ENCODE measurements at places on chromosomes 7 and 10. TPM values are rescaled to one million over a fixed set of nuclear protein-coding genes. Genes with fewer than 3 reads are reported as not detected.
A peak's percentile ranks its signal among the peaks of the same experiment; 100 is the strongest.

DNA sequence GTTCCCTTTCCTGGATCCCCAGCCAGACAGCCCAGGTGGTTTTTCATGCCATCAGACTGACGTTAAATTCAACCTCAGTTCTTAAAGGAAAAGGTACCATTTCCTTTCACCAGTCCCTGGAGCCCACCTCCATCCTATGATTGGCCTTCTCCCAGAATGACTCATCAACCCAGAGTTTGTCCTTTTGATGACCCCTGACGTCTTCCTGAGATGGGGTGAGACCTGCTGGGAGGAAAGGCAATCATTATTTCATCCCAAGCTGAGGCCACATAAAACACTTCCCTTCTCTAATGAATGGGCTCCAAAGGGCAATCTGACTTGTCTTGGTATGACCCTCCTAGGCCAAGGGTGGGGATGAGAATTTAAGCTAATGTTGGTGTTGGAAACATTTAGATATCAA lies 750.7 kb downstream of the SUGCT start:
- no peaks in the 10 kb centered on the region for H3K36me3 ChIP-seq
- DNase-seq = peak; percentile 44
- H3K27me3 ChIP-seq = no peaks in the 10 kb centered on the region
- peak overlapping the region; percentile 58 for H3K27ac ChIP-seq
- peaks cover 17% of the 10 kb centered on the region for H3K4me1 ChIP-seq

The ANXA7 gene
- 74.7 TPM for total RNA-seq

The AOAH gene
- not detected for total RNA-seq

The GTF2IRD2 gene
- 5.3 TPM for total RNA-seq

- peaks cover 2% of the 10 kb centered on the region for H3K27me3 ChIP-seq
- no peaks in the 10 kb centered on the region for H3K4me1 ChIP-seq
- no peak overlapping the region for H3K27ac ChIP-seq
- DNase-seq = no peak
- H3K4me3 ChIP-seq = no peak overlapping the region
- no peaks in the 10 kb centered on the region for H3K36me3 ChIP-seq
Observed at GRCh38 chr7:155979994-155980393, 167.7 kb upstream of the SHH start.

- peaks cover 11% of the 10 kb centered on the region for H3K4me1 ChIP-seq
- no peak overlapping the region for H3K27ac ChIP-seq
- H3K36me3 ChIP-seq = peaks cover 10% of the 10 kb centered on the region
- no peak for DNase-seq
- no peak overlapping the region for H3K4me3 ChIP-seq
- no peaks in the 10 kb centered on the region for H3K27me3 ChIP-seq
Observed at GRCh38 chr7:55500117-55500756, 72.1 kb downstream of the VOPP1 start.

GRCh38 chr10:61125560-61126170 lies 181.7 kb upstream of the RHOBTB1 start:
- DNase-seq = no peak
- no peaks in the 10 kb centered on the region for H3K4me1 ChIP-seq
- no peaks in the 10 kb centered on the region for H3K36me3 ChIP-seq
- H3K27ac ChIP-seq = no peak overlapping the region
- H3K27me3 ChIP-seq = no peaks in the 10 kb centered on the region

- no peaks in the 10 kb centered on the region for H3K36me3 ChIP-seq
- H3K27ac ChIP-seq = no peak overlapping the region
- H3K4me3 ChIP-seq = no peak overlapping the region
- H3K27me3 ChIP-seq = no peaks in the 10 kb centered on the region
- no peak for DNase-seq
- no peaks in the 10 kb centered on the region for H3K4me1 ChIP-seq
Observed at GRCh38 chr10:124603376-124604213, 140.6 kb downstream of the FAM53B start.

GRCh38 chr7:103966593-103967277 lies 22.7 kb downstream of the RELN start:
- H3K36me3 ChIP-seq = no peaks in the 10 kb centered on the region
- no peak for DNase-seq
- H3K4me3 ChIP-seq = no peak overlapping the region

DNA sequence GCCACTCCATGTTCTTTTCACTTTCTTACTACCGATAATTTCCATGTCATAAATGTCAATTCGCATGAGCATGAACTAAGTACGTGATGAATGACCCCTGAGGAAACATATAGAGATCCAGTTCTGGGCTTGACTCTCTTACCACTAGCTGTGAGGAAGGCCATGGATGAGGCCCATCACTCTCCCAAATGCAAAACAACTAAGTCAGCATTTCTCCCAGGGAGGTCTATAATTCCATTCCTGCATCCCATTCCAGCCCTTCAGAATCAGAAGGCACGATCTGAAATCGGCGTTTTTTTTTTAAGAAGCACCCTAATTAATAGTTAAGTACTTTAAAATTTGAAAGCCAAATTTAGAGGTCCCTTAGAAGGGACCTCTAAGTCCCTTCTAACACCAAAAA lies 116.5 kb downstream of the CABCOCO1 start:
- no peak for DNase-seq
- H3K27me3 ChIP-seq = no peaks in the 10 kb centered on the region
- no peak overlapping the region for H3K4me3 ChIP-seq
- H3K4me1 ChIP-seq = peaks cover 13% of the 10 kb centered on the region
- peak overlapping the region; percentile 33 for H3K27ac ChIP-seq

The PSD gene
- 8.8 TPM for total RNA-seq

DNA sequence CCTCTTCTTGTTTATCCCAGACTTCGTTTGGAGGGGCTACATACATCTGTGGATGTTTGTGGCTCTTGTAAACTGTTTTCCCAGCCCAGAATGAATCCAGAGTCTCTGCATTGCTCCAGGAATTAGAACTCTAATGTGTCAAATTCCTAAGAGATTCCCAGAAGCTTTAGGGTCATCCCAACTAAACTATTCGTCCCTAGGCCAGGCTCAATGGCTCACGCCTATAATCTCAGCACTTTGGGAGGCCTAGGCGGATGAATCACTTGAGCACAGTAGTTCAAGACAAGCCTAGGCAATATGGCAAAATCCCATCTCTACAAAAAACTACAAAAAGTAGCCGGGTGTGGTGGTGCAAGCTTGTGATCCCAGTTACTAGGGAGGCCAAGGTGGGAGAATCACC lies 28.5 kb downstream of the ARHGAP19 start:
- H3K4me3 ChIP-seq = no peak overlapping the region
- H3K27ac ChIP-seq = no peak overlapping the region
- H3K27me3 ChIP-seq = no peaks in the 10 kb centered on the region
- H3K36me3 ChIP-seq = no peaks in the 10 kb centered on the region
- no peak for DNase-seq
- H3K4me1 ChIP-seq = no peaks in the 10 kb centered on the region

GRCh38 chr10:115606741-115607140 lies 513.6 kb downstream of the ATRNL1 start:
- no peaks in the 10 kb centered on the region for H3K27me3 ChIP-seq
- no peaks in the 10 kb centered on the region for H3K36me3 ChIP-seq
- no peaks in the 10 kb centered on the region for H3K4me1 ChIP-seq

The JAKMIP3 gene
- total RNA-seq = 0.54 TPM

GRCh38 chr7:9125246-9125645 lies 691.8 kb downstream of the NXPH1 start:
- no peaks in the 10 kb centered on the region for H3K27me3 ChIP-seq
- no peak for DNase-seq
- no peaks in the 10 kb centered on the region for H3K36me3 ChIP-seq
- no peak overlapping the region for H3K27ac ChIP-seq

DNA sequence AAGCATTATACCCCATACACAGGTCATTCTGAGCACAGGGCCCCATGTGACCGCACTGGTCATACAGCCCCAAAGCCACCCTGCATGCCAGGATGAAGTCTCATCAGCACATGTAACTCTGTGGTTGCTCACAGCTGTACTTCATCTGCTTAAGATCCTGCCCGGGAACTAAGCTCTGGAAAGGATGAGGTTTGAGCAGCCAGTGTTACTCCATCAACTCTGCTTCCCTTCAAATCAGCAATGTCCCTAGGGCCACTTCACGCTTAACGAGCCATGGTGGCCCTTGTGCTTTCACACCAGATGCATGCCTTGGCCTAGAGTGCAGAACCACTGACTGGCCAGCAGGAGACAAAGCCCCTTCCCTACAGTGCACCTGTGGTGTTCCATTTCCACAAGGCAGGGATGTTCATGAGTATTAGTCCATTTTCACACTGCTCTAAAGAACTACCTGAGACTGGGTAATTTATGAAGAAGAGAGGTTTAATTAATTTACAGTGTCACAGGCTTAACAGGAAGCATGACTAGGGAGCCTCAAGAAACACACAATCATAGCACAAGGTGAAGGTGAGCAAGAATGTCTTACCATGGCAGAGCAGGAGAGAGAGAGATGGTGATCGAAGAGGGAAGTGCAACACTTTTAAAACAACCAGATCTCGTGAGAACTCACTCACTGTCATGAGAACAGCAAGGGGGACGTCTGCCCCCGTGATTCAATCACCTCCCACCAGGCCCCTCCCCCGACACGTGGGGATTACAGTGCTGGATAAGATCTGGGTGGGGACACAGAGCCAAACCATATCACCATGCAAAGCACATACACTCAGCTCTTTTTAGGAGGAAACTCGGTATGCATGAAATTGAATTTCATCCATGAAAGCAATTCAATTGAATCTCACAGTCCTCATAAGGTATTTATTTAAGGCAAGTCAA lies 149.0 kb upstream of the CDCA7L start:
- H3K4me3 ChIP-seq = no peak overlapping the region
- no peak overlapping the region for H3K27ac ChIP-seq

The HOXA1 gene
- 0.23 TPM for total RNA-seq
